Activated CD4-positive, alpha-beta T cell treated with anti-CD3 and anti-CD28 coated beads, Interleukin-2, Interleukin-6, amounts not matched to agents 100 ng/mL and 50 ng/mL, durations not matched to agents 16 hours and 8 hours (primary cell): ENCODE measurements at places on chromosomes 3 and 15.

DNA sequence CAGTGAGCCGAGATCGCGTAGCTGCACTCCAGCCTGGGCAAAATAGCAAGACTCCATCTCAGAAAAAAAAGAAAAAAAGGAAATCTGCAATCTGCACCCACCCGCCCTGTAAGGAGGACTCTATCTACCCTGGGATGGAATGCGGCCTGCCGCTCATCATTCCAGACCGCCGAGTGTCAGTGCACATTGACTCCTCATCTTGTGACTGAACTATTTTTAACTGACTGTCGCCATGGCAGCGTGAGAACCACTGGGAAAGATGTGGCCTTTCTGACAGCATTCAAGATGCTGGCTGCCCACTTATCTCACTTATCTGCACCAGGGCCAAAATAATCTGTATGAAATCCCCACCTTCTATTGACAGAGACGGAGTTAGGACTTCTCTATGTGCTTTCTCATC lies 38.8 kb upstream of the ANKRD34C start:
- DNase-seq, result no peak

DNA sequence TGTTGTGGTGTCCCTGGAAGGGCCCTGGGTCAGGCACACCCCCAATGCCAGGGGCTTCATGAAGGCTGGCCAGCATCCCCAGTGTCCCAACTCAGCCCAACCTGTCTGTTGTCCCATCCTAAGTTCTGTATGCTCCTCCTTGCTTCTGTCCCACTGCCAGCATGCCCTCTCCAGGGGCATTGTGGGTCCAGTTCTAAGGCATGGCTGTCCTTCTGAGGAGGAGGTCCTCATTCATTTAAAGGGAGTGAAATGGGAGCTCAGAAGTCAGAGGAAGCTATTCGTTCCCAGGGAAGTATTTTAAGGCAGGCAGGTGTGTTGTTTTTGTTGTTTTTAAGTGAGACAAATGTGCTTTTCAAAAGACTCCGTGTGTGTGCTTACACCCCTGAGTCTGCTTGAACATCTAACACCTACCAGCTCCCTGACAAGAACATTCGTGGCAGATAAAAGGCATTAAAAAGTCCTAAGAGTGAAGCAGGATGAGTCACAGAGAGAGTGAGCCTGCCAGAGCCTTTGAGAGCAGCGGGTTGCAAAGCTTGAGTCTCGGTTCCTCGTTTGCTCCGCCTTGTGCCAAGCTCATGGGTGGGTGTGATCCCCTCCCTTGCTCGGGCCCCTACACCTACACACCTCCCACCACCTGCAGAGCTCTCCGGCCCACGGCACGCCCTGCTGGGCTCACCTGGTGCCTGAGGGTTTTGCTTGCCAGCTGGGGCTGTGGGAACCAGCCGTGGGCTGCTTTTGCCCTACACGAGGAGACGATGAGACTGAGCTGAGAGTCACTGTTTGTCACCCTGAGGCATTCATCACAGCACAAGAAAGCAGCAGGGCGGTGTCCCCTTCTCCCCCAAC lies 183.4 kb upstream of the TOPAZ1 start:
- peak; percentile 24 for DNase-seq

GRCh38 chr15:87528873-87529272 lies 727.7 kb downstream of the NTRK3 start:
- no peak for DNase-seq

GRCh38 chr3:118882353-118882947 lies 152.2 kb downstream of the IGSF11 start:
- DNase-seq, result peak; percentile 75

DNA sequence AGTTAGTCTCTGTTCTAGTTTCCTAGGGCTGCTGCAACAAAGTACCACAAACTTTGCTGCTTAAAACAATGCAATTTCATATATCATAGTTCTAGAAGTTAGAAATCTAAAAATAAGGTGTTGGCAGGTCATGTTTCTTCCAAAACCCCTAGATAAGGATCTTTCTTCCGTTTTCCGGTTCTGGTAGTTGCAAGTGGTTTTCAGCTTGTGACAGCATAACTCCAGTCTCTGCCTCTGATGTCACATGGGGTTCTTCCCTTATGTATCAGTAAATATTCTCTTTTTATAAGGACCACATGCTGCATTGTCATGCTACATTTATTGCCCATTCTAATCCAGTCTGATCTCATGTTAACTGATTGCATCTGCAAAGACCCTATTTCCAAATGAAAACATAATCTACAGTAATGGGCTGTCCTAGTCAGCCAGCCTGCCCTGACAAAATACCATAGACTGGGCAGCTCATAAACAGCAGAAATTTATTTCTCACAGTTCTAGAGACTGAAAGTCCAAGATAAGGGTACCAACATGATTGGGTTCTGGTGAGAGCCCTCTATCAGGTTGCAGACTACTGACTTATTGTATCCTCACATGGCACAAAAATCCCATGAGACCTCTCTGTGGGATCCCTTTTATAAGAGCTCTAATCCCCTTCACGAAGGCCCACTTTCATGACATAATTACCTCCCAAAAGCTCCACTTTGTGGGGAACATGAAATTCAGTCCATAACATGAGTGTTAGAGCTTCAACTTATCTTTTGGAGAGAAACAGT lies 642.0 kb upstream of the NAALADL2 start:
- DNase-seq, result peak; percentile 1

- DNase-seq, result no peak
Observed at GRCh38 chr3:41277790-41278465, 78.6 kb downstream of the CTNNB1 start.

DNA sequence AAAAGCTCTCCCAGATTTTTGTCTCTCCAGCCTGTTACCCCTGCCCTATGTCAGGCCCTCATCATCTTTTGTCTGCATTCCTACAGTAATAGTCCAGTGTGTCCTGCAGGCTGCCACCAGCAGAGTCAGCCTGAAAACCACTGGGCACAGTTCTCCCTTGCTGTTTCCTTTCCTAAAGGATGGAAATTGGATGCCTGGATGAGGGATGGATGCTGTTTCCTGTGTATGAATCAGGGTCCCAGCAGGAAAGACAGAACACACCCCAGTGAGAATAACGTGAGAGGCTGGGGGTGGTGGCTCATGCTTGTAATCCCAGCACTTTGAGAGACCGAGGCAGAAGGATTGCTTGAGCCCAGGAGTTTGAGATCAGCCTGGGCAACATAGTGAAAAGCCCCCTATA lies 3.3 kb upstream of the SNX33 start:
- no peak for DNase-seq

- DNase-seq, result no peak
Observed at GRCh38 chr15:32004249-32004648, 26.1 kb upstream of the CHRNA7 start.

GRCh38 chr3:128492671-128493569 lies at the start of gene GATA2:
GATA2 (minus strand) TSS chr3:128493201; CDS start chr3:128487031, 6,170 bp downstream.
- DNase-seq, result peak; percentile 36

- peak; percentile 7 for DNase-seq
Observed at GRCh38 chr3:43584043-43584826, 37.6 kb downstream of the ANO10 start.

DNA sequence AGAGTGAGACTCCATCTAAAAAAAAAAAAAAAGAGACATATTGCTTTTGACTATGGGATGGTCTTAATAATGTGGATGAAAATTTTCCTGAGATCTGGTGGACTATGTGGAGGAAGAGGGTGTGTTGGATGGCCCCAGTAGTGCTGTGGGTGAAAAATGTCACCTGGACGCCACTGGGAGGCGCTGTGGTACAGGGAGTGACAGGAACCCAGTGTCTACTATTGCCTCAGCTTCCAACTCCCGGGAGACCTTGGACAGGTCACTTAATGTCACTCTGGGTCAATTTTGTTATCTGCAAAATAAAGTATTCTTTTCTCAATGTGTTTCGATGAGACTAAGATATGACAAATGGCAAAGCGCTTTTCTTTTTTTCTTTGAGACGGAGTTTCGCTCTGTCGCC lies 27.7 kb upstream of the DCP1A start:
- DNase-seq, result peak; percentile 74

DNA sequence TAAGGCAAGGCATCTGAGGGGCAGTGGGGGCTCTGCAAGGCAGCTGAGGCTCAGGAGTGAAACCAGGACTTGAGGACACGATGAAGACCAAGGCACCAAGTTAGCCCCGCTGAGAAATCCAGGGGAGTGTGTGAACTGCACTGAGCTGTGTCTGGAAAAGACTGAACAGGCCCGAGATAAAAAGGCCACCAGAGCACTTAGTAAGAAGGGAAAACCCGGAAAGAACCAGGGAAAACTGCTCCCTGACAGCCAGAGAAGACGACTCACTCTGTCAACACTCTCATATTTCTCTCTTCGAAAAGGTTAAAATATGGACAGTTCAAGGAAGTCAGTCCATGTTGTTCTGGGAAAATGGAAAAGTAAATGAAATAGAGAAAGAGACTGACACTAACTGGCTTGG lies 109.0 kb downstream of the SEC22A start:
- no peak for DNase-seq

DNA sequence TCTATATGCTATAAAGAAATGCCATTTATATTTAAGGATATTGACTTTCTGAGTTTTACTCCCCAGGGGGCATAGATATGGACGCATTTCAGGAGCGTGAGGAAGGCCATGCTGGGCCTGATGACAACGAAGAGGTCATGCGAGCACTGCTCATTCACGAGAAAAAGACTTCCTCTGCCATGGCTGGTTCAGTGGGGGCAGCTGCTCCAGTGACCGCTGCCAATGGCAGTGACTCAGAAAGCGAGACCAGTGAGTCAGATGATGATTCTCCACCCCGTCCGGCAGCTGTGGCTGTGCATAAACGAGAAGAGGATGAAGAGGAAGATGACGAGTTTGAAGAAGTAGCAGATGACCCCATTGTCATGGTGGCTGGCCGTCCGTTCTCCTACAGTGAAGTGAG lies 38.4 kb downstream of the GTF2E1 start:
- DNase-seq, result peak; percentile 13
